Activated CD4-positive, alpha-beta T cell treated with anti-CD3 and anti-CD28 coated beads, Interleukin-2, amount 50 U/mL, for 24 hours (primary cell): ENCODE measurements at places on chromosomes 7 and 10.

DNA sequence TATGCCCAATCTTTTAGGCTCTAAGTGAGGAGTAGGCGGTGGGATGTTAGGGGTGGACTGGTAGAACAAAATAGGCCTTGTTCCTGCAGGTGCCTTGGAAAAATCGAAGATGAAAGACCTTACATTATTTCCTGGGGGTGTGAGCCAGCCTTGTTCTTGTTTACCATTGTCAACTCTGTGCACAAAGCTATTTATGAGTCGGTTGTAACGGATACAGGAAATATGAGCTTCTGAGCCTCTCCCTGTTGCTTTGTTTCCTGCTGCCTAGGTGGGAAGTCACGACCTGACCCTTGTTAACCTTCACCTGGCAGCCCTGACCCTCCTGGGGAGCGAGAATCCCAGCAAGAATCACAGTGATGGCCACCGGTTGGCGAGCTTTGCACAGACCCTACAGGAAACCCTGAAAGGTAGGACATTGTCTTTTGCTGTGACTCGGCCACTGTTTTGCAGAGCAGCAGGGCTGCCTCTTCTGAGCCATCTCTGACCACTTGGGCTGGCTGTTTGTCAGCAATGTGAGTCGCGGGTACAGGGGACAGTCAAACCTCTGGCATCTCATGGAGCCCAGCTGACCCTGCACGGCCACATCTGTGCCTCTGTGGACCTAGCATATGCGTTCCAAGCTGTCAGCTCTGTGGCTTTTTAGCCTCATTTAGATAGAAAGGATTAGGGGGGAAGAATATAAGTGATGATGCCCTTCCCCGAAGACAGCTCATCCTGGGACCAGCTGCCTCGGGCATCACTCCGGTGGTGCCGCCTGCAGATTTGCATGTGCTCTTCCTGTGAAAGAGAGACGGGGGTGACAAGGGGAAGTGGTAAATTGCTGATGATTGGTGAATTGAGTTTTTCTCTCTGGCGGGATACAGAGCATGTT lies 102.1 kb upstream of the ANLN start:
- DNase-seq: peak; percentile 25

DNA sequence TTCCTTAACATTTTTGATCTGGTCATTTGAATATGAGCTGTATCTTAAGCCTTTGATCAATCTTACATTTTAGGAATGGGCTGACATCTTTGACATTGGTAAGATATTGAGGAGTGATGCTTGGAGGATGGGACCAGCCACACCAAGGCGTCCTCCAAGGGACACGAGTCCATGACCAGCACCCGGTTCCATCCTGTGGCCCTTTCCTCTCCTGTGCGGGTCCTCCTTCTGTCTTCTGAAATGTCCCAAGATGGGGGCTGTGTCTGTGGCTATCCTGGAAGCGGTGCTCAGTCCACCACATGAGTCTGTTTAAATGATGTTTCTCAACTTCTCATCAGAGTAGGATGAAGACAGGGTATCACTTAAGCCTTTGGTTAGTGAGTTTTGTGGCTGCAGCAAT lies 67.3 kb upstream of the SHH start:
- DNase-seq: no peak

DNA sequence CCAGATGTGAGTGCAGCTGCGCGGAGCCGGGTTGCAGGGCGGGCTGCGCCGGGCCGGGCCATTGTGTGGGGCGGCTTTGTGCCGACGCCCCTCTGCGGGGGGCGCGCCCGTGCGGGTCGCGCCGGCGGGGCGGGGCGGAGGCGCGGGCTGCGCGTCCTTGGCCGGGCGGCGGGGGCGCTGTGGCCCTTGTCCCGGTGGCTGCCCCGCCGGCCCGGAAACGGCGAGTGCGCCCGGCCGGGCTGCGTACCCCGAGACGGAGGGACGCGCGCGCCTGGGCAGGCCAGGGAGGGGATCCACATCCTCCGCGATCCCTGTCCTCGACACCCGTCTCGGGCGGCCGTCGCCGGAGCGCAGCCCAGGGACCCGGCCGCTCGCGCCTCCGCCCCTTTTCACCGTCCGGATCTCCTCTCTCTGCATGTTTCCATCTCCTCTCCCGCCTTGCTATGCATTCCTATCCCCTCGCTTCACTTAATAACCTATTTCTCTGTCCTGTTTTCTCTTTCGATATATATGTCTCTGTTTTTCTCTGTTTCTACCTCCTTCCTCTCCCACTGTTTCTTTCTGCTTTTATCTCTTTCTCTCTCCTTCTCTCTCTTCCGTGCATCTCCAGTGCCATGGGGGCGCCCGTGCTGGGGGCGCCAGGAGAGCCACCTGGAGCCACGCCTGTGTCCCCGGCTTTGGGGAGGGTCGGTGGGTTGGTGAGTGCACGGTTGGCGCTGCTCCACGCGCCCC lies 765 bp downstream of the PFKFB3 start:
- DNase-seq: peak; percentile 35

DNA sequence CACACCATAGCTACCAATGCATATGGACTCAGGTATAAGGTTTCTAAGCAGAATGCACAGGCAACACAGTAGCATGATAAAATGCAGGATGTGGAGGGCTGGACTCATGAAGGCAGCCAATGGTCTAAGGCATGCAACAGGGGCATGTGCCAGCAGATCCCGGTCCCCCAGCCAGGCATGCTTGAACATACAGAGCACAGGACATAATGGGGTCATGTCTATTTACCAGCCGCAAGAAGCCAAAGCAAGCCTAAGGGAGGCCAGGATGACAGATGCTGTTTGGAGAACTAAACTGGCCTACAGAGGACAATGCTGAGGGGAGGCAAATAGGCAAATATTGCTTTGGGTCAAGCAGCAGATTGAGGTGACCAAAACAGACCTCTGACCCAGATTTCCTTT lies 60.0 kb upstream of the PDLIM1 start:
- no peak for DNase-seq

DNA sequence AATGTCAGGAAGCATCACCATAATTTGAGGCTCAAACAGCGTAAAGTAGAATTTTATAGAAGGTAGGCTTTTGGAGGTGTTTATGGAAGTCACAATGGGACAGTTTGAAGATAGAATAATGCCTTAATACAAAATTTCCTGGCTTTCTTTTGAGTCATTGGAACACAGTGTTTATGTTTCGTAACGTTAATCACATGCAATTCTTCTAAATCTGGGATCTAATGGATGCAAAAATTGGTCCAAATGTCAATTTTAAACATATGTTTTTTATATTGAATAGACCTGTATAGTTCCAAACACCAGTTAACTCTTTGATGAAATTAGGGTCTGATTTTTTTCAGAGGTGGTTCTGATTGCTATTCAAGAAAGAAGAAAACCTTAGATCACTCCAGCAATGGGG lies 86.5 kb upstream of the HPS1 start:
- DNase-seq: no peak

DNA sequence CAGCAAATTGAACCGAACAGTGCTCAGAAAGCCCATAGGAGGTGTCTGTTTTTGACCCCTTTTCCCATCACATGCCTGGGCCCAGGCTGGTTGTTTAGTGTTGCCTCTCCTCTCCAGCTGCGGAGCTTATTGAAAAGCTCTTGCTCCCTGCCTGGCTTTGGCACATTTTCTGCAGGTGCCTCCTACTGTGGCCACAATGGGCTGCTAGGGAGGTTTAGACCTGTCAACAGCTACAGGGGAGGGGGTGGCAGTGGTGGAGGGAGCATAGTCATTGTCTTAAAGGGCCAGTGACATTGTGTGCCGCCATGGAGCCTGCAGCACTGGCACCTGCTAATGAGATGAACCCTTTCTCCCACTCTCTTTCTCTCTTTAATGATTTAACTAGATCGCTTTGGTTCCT lies 13.2 kb upstream of the ENO4 start:
- no peak for DNase-seq

GRCh38 chr10:76136961-76137360 lies 705.5 kb downstream of the LRMDA start:
- DNase-seq: no peak
